Activated CD4-positive, CD25-positive, alpha-beta regulatory T cell treated with anti-CD3 and anti-CD28 coated beads, Interleukin-2, amount 50 U/mL, for 16 hours (primary cell): ENCODE measurements at places on chromosomes 12 and 14.

- DNase-seq, result peak; percentile 47
Measured at GRCh38 chr12:6563448-6564050, 4.5 kb downstream of the NOP2 start.

DNA sequence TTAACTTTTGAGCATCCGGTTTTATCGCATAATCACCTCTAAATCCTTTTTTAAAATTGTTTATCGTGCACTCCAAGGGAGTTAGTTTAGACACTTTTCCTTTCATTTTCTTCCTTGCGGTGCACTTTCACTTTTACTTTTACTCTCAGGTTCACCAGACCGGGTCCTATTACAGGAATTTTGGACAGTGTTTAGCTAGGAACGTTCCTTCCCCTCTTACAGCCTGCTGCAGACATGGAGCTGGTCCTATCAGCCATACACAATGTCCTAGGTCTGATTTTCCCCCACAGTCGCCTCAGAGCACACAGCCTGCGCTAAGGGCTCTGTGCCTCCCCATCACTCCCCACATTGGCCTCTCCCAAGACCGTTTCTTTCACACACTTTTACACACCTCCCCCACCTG, 103.9 kb downstream of the ALG10 start:
- DNase-seq, result no peak

- peak; percentile 31 for DNase-seq
Measured at GRCh38 chr12:29103539-29103974, 45.5 kb upstream of the FAR2 start.

GRCh38 chr12:503111-503761, 43.5 kb downstream of the B4GALNT3 start:
- DNase-seq, result no peak

DNA sequence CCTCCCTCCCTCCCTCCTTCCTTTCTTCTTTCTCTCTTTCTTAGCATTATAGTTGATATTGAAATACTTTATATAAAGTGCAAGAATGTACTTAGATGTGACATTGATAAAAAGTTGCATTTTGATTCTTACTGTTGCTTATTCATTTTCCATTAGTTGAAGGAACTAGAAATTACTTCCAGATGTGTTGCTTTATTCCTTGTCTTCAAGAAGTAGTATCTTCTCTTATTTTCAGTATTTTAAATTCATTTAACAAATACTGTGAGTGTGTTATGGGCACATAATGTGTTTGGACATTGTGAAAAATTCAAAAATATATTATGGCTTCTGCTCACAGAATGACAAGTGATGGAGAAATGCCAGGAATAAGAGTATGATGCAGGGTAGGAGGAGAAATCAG, 45.6 kb downstream of the TRMT5 start:
- DNase-seq, result no peak

- no peak for DNase-seq
Measured at GRCh38 chr14:89902881-89903280, 51.6 kb downstream of the EFCAB11 start.

DNA sequence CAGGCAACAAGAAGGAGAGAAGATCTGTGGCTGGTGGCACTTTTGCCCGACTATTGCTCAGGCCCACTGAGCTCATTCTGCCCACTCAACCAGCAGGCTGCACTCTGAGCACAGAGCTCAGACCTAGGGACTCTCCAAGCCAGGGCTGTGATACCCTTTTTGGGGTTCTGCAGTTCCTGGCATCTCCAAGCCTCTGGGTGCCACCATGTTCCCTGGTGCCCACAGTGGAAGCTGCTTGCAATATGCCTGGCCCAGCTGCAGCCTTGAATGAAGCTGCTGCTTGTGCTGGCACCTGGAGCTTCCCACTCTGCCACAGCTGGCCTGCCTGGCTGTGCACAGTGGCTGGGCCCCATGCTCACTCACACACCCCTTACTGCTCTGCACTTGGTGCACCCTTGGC, 236.1 kb downstream of the ADGRD1 start:
- no peak for DNase-seq

DNA sequence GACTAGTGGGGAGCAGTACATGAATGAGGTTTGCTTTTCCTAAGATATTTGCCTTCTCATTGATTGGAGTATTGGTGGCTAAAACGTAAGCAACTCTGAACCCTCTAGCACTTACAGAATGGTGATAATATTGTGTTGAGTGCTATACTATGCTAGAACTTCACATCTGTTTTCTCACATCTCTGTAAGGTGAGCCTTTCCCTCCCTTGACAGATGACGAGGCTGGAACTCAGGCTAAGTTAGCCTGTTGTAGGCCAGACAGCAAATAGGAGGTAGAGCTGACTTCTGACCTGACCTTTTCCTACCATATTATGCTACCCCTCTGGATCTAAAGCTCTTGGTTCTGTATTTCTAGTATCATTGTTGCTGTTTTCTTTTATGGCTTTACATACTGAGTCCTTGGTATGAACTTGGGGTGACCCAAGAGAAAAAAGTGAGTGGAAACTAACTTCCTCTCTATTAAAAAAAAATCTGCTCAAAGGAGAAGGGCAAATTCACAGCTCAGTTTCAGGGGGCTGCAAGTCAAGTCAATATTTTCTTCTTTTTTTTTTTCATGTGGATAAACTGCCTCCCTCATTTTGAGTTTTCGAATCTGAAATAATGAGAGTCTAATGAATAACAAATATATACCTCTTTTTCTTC, 85.9 kb downstream of the CRADD start:
- no peak for DNase-seq

GRCh38 chr14:96512602-96513397, 10.6 kb downstream of the PAPOLA start:
- no peak for DNase-seq

- DNase-seq, result no peak
Measured at GRCh38 chr14:98161356-98161755, 1110.6 kb downstream of the BCL11B start.

DNA sequence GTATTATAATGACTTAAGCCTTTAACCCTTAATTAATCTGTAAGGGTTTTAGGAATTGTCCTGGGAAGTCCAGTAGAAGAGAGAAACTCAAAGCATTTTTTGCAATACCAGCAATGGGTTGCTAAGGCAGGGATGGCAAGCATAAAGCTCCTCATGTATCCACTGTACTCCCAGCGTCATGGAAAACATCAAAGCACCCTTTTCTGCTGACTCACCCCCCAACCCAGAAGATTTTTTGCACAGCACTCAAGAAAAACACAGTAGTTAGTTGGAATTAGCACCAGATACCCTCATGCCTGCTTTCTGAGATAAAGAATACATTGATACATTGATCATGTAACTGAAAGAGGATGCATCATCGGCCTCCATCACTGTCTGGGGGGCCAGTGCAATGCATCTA, 199.1 kb upstream of the CNOT2 start:
- DNase-seq, result no peak

GRCh38 chr12:11689591-11690186, 40.2 kb downstream of the ETV6 start:
- no peak for DNase-seq

GRCh38 chr12:123151457-123152454, 866 bp upstream of the PITPNM2 start:
- no peak for DNase-seq
